Thymus (tissue), 14 donors: ENCODE measurements at places on chromosomes 16 and 17. TPM values are rescaled to one million over a fixed set of nuclear protein-coding genes. Genes with fewer than 3 reads are reported as not detected.
A peak's percentile ranks its signal among the peaks of the same experiment; 100 is the strongest.

CCL17 gene
- 32.6 TPM for total RNA-seq

WNK4 gene
- total RNA-seq: 0.05 TPM

KRT34 gene
- 0.52 TPM for total RNA-seq

ADAMTS18 gene
- 1.4 TPM for total RNA-seq

PHF23 gene
- 51.6 TPM for total RNA-seq

- peak; percentile 74 for DNase-seq
- peak within 1 kb of the TSS; percentile 48 for H3K4me3 ChIP-seq
Observed at GRCh38 chr17:28552176-28552999, at the start of gene UNC119. Gene UNC119, minus strand, starts transcription at chr17:28552624. Its CDS starts 67 bp downstream, at chr17:28552557.

GRCh38 chr17:76789235-76789788, 51.4 kb downstream of the MFSD11 start:
- no peak for DNase-seq
- H3K27me3 ChIP-seq: no peaks in the 10 kb centered on the region
- peaks cover 13% of the 10 kb centered on the region for H3K4me1 ChIP-seq
- H3K27ac ChIP-seq: no peak overlapping the region

GRCh38 chr16:86510465-86511261, at the start of gene FOXF1:
Gene FOXF1, plus strand, starts transcription at chr16:86510527. Its CDS starts 43 bp downstream, at chr16:86510570.
- peaks cover 99% of the 10 kb centered on the region for H3K27me3 ChIP-seq
- H3K27ac ChIP-seq: no peak within 1 kb of the TSS
- DNase-seq: no peak
- no peaks in the 10 kb centered on the region for H3K36me3 ChIP-seq

GRCh38 chr16:3695610-3696369, 21.5 kb downstream of the TRAP1 start:
- no peak overlapping the region for H3K27ac ChIP-seq
- peaks cover 24% of the 10 kb centered on the region for H3K4me1 ChIP-seq
- no peak overlapping the region for H3K4me3 ChIP-seq
- H3K36me3 ChIP-seq: peaks cover 4% of the 10 kb centered on the region
- H3K27me3 ChIP-seq: no peaks in the 10 kb centered on the region

- no peak for DNase-seq
Observed at GRCh38 chr17:44970136-44970741, 2.1 kb upstream of the C1QL1 start.

GRCh38 chr16:80948886-80949493, 57.7 kb downstream of the CMC2 start:
- no peak overlapping the region for H3K4me3 ChIP-seq
- H3K4me1 ChIP-seq: no peaks in the 10 kb centered on the region

- H3K4me3 ChIP-seq: no peak overlapping the region
- peaks cover 5% of the 10 kb centered on the region for H3K36me3 ChIP-seq
- no peaks in the 10 kb centered on the region for H3K27me3 ChIP-seq
- DNase-seq: no peak
Observed at GRCh38 chr16:68935008-68935407, 91.7 kb downstream of the TANGO6 start.

- no peaks in the 10 kb centered on the region for H3K4me1 ChIP-seq
- no peak overlapping the region for H3K4me3 ChIP-seq
- H3K36me3 ChIP-seq: no peaks in the 10 kb centered on the region
- H3K27ac ChIP-seq: no peak overlapping the region
- H3K27me3 ChIP-seq: peaks cover 11% of the 10 kb centered on the region
Observed at GRCh38 chr17:31413081-31413799, 21.8 kb downstream of the RAB11FIP4 start.

DNA sequence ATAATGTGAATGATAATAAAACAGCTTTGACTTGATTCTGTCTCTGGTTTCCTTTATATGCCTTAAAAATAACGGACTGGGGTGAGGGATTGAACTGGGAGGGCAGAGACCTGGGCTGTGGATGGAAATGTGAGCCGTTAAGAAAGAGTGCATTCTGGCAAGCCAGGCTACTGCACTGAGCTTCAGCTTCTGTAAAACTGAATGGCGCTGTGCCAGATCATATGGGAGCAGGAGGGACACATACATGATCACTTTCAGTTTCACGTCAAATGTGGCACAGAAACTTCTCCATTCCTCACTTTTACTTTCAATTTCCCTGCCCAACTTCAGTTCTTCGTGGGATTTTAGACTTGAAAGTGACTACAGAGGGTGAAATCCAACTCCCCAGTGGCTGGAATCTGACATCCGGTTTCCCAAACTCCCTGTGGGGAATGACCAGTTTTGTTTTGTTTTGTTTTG, 1.1 kb downstream of the MT2A start:
- H3K4me3 ChIP-seq: peak overlapping the region; percentile 38
- H3K4me1 ChIP-seq: peaks cover 11% of the 10 kb centered on the region
- peak; percentile 28 for DNase-seq
- peak overlapping the region; percentile 62 for H3K27ac ChIP-seq

DNA sequence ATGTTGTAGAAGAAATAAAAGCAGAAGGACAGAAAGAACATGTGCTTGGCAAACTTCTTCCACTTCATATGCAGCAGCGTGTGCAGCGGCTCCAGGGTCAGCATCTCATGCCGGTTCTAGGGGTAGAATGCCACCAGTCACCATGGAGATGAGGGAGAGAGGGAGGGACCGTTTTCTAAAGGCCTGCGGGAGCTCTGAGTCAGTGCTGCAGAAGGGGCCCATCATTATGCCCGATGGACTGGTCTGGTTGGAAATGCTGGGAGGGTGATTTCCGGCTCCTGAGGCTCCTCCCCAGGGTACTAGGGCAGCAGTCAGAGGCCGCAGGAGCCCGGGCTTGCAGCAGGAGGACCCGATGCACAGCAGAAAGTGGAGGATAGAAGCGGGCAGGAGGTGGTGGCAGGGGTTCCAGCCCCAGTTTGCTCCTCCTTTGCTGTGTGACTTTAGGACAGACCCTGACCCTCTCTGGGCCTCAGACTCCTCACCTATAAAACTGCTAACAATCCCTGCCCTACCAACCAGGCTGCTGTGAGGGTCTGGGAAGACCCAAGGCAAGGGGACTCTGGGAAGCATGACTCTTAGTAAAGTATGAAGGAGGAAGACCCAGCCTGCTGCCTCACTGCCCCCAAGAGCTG, 28.6 kb downstream of the TRPV3 start:
- no peak for DNase-seq
- H3K27me3 ChIP-seq: no peaks in the 10 kb centered on the region
- H3K4me3 ChIP-seq: no peak overlapping the region
- H3K27ac ChIP-seq: no peak overlapping the region
- H3K4me1 ChIP-seq: no peaks in the 10 kb centered on the region

DNA sequence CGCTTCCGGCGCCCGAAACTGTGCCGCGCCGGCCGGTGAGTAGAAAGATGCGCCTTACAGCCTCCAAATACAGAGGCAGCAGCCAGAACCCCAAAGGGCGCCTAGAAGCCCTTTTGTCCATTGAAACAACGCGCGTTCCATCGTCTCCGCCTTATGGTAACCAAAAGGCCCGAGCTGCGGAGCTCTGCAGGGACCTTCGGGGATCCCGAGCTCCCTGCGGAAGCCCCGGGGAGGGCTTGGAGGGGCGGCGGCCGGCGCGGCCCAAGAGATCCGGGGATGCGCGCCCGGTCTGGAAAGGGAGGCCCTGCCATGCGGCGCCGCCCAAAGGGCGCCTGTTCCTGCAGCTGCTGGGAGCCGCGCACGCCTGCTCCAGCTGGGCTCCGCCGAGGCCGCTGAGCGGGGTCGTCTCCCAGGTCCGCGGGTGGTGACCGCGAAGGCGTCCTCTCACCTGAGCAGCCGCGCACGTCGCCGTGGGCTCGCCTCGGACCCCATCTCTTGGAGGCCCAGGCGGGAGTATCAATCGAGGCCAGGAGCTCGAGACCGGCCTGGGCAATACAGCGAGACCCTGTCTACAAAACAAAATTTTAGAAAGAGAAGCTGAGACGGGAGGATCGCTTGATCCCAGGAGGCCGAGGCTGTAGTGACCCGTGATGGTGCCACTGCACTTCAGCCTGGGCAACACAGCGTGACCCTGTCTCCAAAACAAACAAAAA, 742 bp upstream of the FBXO31 start:
- no peak for DNase-seq
- no peaks in the 10 kb centered on the region for H3K27me3 ChIP-seq
- no peaks in the 10 kb centered on the region for H3K36me3 ChIP-seq
- peak overlapping the region; percentile 94 for H3K27ac ChIP-seq

- H3K27me3 ChIP-seq: no peaks in the 10 kb centered on the region
- no peak for DNase-seq
- H3K4me1 ChIP-seq: peaks cover 15% of the 10 kb centered on the region
- peaks cover 18% of the 10 kb centered on the region for H3K36me3 ChIP-seq
- no peak overlapping the region for H3K4me3 ChIP-seq
Observed at GRCh38 chr16:75024594-75024993, 25.8 kb downstream of the ZNRF1 start.

DNA sequence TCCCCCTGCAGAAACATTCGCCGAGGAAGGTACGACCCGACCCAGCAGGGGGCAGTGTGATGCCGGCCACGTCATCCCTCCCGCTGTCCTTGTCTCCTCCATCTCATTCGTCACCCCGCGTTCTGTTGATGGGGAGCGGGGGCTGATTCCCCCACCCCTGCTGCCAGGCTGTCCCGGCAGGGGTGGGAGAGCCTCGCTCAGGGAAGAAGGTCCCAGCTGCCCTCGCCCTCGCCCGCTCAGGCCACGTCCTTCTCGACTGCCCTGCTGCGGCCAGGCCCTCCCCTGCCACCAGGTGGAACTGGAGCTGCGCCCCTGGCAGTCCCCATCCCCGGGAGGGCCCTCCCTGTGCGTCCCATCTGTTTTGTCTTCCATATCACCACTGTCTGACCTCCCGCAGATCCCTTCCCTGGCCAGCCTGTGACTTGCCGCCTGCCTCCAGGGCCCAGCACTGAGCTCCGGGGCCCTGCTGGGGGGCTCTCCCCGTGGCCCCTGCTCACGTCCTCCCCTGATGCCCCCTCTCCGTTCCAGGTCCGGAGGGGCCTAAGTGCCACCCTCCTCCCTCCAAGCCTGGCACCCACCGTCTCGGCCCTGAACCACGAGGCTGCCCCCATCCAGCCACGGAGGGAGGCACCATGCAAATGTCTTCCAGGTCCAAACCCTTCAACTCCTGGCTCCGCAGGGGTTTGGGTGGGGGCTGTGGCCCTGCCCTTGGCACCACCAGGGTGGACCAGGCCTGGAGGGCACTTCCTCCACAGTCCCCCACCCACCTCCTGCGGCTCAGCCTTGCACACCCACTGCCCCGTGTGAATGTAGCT, 20.6 kb downstream of the ADAM11 start:
- H3K4me3 ChIP-seq: peak overlapping the region; percentile 10
- H3K27me3 ChIP-seq: peaks cover 43% of the 10 kb centered on the region
- no peaks in the 10 kb centered on the region for H3K36me3 ChIP-seq

DNA sequence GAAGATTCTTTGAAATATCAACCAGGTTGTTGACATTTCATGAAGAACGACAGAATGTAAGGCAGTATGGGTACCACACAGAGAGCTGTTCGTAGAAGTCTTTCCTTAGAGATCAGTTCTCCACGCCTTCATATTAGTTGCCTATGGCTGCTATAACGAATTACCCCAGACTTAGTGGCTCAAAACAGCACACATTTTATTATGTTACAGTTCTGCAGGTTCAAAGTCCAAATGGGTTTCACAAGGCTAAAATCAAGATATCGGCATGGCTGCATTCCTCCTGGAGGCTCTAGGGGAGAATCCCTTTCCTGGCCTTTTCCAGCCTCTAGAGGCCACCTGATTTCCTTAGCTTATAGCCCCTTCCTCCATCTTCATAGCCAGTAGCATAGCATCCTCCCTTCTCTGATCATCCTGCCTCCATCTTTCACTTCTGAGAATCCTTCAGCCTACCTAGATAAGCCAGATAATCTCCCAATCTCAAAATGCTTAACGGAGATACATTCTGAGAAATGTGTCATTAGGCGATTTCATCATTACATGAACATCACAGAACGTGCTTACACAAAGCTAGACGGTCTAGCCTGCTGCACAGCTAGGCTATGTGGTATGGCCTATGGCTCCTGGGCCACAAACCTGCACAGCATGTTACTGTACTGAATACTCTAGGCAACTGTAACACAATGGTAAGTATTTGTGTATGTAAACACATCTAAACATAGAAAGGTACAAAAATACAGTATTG, 26.0 kb downstream of the ERCC4 start:
- DNase-seq: no peak
- no peak overlapping the region for H3K4me3 ChIP-seq
- no peaks in the 10 kb centered on the region for H3K27me3 ChIP-seq
- no peak overlapping the region for H3K27ac ChIP-seq
- H3K36me3 ChIP-seq: peaks cover 32% of the 10 kb centered on the region
- no peaks in the 10 kb centered on the region for H3K4me1 ChIP-seq

GRCh38 chr17:43907425-43907981, at the start of gene MPP2:
Gene MPP2, minus strand, starts transcription at chr17:43907536. Its CDS starts 3,076 bp downstream, at chr17:43904460.
- peak within 1 kb of the TSS; percentile 37 for H3K4me3 ChIP-seq
- peaks cover 79% of the 10 kb centered on the region for H3K27me3 ChIP-seq
- peak; percentile 57 for DNase-seq
- no peak within 1 kb of the TSS for H3K27ac ChIP-seq
